Activated naive CD8-positive, alpha-beta T cell treated with anti-CD3 and anti-CD28 coated beads, Interleukin-2, amount 10 ng/mL, durations not matched to agents 7 days and 5 days (primary cell): ENCODE measurements at places on chromosomes 3 and 15.

GRCh38 chr15:100635406-100636071 is 33.1 kb downstream of the ASB7 start:
- DNase-seq = no peak

- DNase-seq = peak; percentile 61
These were observed 951 bp downstream of the FNDC3B start for GRCh38 chr3:172040078-172040980.

- DNase-seq = no peak
These were observed 110.4 kb downstream of the EDEM1 start for GRCh38 chr3:5297895-5298294.

- DNase-seq = no peak
These were observed 2.9 kb downstream of the THBS1 start for GRCh38 chr15:39583596-39584265.

DNA sequence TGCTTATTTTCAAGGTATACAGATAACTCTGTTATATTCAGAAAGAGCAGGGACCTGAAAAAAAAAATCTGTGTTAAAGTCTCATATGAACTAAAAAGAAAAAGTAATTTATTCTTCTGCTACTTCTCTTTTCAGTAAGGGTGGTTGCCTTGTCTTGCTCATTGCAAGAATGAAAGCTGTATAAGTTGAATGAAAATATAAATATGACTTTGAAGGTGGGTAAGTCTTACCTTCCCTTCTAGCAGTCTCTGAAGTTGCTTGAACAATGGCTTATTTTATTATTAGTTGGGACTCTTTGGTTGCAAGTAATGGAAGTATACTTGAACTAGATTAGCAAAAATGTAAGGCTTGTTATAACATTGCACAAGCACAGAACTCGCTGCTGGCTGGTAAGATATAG is 1554.9 kb downstream of the SI start:
- DNase-seq = no peak

DNA sequence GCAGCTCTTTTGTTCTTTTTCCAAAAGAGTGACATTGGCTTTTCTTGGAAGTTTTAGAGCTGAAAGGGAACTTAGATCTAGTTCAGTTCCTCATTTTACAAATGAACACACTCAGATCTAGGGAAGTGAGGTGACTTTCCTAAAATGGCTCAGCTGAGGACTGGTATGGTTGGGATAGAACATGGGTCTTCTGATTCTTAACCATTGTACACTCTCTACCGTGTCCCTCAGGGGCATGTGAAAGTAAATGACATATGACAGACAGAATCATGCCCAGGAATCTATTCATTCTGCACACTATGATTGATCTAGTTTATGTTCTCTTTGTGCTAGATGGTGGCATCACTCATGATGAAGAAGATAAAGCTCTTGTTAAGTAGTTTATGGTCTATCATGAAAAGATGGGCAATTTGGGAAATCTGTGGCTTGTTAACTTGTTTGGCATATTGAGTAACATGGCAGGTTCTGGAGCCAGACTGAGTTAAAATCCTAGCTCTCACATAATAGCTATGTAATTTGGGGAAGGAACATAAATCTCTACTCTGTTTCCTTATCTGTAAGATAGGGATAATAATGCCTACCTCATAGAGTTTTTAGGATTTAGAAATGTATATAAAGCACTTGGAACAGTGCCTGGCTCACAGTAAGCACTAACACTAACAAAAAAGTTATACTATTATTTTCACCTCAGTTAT is 30.9 kb downstream of the UBE2E1 start:
- DNase-seq = no peak

- no peak for DNase-seq
These were observed 10.4 kb downstream of the FAM174B start for GRCh38 chr15:92645051-92645631.

GRCh38 chr15:33581032-33581431 is 270.3 kb downstream of the RYR3 start:
- no peak for DNase-seq

DNA sequence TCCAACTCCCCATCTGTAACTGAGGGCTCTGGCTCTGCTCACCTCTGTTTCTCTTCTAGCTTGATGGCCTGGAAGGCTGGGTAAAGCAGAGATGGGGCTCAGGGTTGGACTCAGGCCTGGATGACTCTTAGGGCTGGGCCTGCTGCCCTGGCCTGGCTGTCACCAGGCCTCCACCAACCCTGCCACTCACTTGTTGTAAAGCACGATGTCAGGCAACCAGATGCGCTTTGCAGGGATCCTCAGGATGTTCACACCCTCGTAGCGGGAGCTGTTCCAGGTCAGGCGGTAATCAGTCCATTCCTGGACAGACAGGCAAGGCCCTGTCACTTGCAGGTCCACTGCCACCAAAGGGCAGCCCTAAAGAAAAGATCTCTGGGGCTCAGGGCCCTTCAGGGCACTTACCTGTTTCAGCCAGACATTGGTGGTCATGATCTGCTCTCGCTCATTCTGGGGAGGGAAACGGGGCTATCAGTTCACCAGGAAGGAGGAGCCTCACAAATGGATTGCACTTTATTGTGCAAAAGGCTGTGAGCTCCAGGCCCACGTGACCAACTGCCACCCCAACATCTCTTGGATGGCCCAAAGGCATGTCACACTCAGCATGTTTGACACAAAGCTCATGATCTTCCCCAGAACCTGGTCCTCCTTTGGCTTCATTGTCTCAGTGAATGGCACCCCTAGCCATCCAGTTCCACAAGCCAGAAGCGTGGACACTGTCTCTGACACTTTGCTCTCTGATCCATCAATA is 9.9 kb downstream of the CHRNB4 start:
- DNase-seq = no peak

- no peak for DNase-seq
These were observed 249.1 kb downstream of the PLCL2 start for GRCh38 chr3:17133632-17134545.

DNA sequence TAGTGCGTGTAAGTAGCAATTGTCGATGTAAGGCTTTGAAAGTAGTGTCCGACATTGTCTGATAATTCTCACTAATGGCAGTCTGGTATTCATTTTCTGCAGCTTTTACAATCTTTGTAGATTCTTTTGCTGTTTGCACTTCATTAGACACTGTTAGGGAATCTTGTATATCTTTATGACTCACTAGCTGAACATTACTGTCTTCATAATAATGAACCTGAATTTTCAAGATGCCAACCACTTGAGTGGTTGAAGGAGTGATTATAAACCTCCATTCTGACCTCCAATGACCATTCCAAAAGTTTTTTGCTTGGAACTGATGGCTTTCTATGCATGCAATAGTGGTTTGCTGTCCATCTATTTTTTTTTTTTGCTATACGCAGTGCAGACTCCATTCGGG is 76.4 kb upstream of the MFGE8 start:
- no peak for DNase-seq

- no peak for DNase-seq
These were observed 38.1 kb downstream of the TMEM212 start for GRCh38 chr3:171881251-171881650.

GRCh38 chr3:185843126-185843525 is 18.3 kb upstream of the IGF2BP2 start:
- DNase-seq = no peak

GRCh38 chr3:58161435-58162398 is 49.1 kb downstream of the DNASE1L3 start:
- no peak for DNase-seq

- no peak for DNase-seq
These were observed 15.9 kb upstream of the TMEM42 start for GRCh38 chr3:44845528-44846520.

DNA sequence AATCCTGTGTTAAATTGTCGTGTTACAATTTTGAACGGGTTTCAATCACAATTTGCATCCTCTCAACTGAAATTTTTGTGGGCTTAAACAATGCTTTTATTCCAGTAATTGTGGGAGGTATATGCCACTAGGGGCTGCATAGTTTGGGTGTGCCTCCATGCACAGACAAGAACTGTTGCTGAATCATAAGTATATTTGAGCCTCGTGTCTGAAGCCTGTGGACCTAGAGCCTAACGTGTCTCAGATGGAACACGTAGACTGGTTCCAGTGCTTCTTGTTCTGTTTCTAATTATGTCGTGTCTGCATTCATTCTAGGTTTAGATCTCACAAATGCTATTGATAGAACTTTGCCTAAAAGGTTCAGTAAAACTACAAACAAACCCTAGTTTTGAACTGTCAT is 363.4 kb downstream of the RBMS3 start:
- no peak for DNase-seq

- no peak for DNase-seq
These were observed 9.1 kb downstream of the CLPX start for GRCh38 chr15:65176056-65176455.

- peak; percentile 77 for DNase-seq
These were observed 49.5 kb downstream of the APBA2 start for GRCh38 chr15:28935316-28935715.

GRCh38 chr15:66224946-66225345 is 28.6 kb downstream of the MEGF11 start:
- no peak for DNase-seq

DNA sequence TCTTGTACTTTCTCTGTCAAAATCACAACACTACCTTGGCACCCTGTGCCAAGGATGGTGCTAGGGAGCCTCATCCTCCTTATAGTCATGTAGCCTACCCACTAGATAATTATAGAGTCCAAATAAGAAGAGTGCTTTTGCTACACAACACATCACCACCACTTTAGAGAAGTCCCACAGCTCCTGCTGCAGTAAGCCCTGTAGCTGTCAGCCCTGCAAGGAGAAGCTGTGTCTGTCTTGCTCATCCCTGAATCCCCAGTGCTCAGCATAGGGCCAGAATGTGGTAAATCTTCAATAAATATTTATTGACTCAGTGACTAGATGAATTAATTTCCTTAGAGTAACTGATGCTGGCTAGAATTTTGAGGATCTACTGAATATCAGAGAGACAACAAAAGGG is 190.8 kb downstream of the ZNF621 start:
- no peak for DNase-seq

- DNase-seq = no peak
These were observed 28.5 kb downstream of the TSPAN3 start for GRCh38 chr15:77042245-77042919.

DNA sequence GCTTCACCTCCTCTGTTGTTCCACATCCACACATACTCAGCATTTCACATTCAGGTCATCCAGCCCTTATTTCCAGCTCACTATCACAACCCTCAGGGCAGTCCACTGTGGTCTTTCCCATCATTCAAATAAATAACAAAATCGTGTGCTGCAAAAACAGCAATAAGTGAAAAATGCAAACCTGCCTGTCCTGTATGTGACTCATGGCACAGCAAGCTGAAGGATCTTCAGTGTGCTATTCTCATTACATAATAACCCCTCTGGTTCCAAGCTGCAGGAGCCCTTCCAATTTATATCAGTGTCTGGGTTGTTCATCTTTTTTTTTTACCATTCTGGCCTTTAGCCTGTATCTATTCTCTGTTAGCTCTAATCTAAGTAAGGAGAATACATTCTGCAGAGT is 185.3 kb upstream of the UBE2E2 start:
- no peak for DNase-seq

- no peak for DNase-seq
These were observed 263.6 kb downstream of the TBL1XR1 start for GRCh38 chr3:176933704-176934103.

- no peak for DNase-seq
These were observed 19.9 kb downstream of the ITPR1 start for GRCh38 chr3:4512895-4513616.

DNA sequence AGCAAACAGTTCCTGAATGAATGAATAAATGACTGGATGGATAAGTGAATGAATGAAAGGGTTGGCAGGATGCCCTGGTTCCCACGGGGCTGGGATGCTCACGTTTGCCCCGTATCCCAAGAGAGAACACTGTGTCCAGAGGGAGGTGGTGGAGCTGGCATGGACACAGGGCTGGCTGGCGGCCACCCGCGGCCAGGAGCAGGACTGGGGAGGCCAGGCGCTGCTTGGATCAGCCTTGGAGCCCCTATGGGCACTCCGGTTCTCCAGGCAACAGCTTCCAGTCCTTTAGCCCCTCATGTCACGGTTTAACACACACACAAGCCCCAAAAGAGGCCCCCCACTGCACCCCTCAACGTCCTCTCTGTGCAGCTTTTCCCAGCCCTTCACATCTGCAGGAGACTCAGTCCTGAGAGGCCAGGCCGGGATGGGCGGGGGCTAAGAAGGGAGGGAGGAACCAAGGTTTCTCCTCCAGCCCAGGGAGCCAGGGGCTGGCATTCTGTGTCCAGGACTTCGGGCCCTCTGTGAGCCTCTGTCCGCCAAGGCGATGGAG is 86.0 kb upstream of the ALDH1L1 start:
- no peak for DNase-seq

DNA sequence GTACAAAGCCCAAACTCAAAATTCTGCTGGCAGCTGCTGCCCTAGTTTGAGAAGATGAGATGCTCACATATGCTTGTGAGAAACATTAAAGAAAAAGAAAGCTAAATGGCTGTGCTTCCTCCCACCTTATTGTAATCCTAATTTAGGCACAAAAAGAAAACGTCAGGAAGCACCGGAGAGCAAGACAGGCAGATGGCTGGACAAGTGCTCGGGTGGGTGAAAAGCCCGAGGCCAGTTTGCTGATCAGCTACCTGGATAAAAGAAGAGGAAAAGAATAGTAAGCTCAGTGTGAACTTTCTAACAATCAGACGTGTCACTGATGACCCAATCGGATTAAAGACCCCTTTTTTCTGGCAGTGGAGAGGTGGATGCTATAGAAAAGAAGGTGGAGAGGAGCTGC is 368.0 kb upstream of the ATP10A start:
- DNase-seq = no peak

DNA sequence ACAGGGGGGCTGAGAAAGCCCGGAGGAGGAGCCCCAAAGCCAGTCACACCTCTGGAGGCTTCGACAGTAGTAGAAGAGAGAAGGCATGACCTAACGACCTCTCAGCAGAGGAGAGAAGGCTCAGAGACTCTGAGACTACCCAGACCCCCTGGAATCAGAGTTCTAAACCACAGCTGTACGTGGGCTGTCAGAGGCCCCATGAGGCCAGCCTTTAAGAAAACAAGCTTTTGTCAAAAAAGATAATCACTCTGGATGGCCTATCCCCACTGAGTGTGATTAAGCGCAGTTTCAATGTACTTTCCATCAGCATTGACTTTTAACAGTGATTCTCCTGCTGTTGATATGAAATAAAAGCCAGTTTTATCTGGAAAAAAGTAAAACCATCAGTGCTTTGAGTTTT is 330.3 kb downstream of the CLSTN2 start:
- no peak for DNase-seq

DNA sequence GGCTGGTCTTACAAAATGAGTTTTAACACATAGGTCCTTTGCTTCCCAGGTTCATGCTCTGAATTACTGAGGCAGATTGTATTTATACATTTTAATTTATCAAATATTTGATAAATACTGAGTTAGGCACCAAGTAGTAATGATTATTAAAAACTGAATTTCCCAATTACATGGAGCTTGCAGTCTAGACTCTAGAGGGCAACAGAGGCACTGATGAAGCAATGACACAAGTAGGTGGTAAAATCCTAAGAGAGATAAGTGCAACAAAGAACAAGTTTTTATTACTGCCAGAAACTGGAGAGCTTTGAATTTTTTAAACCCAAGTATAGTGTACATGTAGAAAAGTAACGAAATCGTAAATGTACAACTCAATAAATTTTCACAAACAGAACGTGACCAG is 406.2 kb upstream of the RARB start:
- DNase-seq = no peak

- DNase-seq = no peak
These were observed 3.1 kb downstream of the MYO1E start for GRCh38 chr15:59369597-59369996.
